ENCODE measurements at places on chromosomes 5 and 9. TPM values are rescaled to one million over a fixed set of nuclear protein-coding genes. Genes with fewer than 3 reads are reported as not detected.

The GMCL2 gene
- polyA plus RNA-seq = not detected

DNA sequence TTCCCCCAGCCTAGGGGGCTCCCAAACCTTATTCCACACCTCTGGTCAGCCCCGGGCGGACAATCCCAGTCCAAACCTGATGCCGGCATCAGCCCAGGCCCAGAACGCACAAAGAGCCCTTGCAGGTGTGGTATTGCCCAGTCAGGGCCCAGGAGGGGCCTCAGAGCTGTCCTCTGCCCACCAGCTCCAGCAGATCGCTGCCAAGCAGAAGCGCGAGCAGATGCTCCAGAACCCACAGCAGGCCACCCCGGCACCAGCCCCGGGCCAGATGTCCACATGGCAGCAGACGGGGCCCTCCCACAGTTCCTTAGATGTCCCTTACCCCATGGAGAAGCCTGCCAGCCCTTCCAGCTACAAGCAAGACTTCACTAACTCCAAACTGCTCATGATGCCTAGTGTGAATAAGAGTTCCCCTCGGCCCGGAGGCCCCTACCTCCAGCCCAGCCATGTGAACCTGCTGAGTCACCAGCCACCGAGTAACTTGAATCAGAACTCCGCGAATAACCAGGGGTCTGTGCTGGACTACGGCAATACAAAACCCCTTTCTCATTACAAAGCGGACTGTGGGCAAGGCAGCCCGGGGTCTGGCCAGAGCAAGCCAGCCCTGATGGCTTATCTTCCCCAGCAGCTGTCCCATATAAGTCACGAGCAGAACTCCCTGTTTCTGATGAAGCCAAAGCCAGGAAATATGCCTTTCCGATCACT lies 27.6 kb upstream of the LTC4S start:
- DNase-seq = no peak

DNA sequence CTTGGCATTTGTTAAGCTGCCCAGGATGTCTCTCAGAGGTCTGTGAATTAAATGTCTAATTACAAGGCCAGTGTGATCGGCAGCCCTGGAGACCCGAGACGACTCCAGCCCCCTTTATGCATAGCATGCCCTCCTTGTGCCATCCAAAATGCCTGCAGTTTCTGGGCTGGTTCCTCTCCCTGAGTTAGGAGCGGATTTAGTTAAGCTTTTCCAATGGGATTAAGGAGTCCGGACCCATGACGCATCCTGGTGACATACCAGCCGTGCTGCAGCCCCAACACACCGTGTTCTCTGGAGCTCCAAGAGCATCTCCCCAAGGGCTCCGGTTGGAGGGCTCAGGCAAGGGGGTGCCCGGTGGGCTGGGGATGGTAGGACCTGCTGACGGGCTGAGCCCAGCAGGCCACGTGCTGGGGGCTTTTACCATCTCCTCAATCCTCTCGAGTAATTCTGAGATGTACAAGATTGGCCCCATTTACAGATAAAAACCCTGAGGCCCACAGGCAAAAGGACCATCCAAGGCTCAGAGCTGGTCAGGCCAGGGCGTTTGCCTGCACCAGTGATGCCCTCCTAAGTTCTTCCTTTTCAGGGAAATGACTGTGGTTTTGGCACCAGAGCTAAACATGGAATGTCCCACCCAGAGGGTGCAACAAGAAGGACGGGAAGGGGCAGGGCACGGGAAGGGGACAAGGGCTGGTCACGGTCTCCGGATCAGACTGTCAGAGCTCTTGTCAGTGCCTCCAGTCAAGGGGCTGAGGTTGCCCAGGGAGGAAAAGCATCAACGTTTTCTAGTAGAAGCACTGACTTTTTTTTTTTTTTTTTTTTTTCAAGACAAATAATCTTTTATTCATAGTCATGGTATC lies 82.6 kb upstream of the PHYKPL start:
- DNase-seq = peak; percentile 30

GRCh38 chr5:160133918-160134304 lies 14.7 kb upstream of the PWWP2A start:
- DNase-seq = no peak

Data from kidney (tissue), 22 donors.